Lower lobe of right lung (tissue), 2 donors: ENCODE measurements at places on chromosomes 12 and 14. TPM values are rescaled to one million over a fixed set of nuclear protein-coding genes. Genes with fewer than 3 reads are reported as not detected.
A peak's percentile ranks its signal among the peaks of the same experiment; 100 is the strongest.

DNA sequence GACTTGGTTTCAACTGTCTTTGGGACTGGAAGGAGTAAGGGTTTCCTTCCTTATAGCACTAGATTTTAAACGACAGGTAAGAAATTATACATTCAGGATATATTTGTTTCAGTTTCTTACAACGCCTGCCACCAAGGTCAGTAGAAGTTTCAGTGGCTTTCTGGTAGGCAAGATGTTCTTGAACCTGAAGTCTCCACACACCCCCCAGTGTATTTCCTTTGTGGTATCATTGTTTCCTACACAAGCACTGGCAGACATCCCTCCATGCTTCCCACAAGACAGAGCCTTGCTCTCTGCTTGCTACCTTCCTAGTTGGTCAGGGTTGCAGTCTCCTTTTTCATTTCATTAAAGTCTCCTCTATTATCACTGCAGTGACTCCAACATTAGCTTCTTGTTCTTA is 283.1 kb downstream of the FLRT2 start:
- no peak overlapping the region for H3K27ac ChIP-seq
- H3K27me3 ChIP-seq = no peaks in the 10 kb centered on the region
- DNase-seq = no peak
- no peaks in the 10 kb centered on the region for H3K36me3 ChIP-seq

DNA sequence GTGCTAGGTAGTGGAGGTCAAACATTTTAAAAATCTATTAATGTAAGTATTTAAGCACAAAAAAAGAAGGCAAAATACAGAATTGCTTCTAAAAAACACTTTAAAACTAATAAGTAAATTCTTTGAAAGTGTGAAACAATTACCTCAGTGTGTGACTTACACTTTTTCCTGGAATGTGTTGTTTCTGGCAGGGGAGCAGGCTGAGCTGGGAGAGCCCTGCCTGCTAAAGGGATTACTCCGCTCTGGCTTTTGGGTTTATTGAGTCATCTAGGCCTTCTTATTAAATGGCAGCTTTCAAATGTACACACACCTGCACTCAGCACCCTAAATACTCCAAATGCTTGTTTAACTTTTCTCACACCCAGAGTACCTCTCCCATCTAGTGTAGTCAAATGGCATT is 279.8 kb downstream of the AKAP6 start:
- H3K27me3 ChIP-seq = no peaks in the 10 kb centered on the region
- H3K4me1 ChIP-seq = no peaks in the 10 kb centered on the region
- H3K36me3 ChIP-seq = no peaks in the 10 kb centered on the region
- H3K27ac ChIP-seq = no peak overlapping the region

DNA sequence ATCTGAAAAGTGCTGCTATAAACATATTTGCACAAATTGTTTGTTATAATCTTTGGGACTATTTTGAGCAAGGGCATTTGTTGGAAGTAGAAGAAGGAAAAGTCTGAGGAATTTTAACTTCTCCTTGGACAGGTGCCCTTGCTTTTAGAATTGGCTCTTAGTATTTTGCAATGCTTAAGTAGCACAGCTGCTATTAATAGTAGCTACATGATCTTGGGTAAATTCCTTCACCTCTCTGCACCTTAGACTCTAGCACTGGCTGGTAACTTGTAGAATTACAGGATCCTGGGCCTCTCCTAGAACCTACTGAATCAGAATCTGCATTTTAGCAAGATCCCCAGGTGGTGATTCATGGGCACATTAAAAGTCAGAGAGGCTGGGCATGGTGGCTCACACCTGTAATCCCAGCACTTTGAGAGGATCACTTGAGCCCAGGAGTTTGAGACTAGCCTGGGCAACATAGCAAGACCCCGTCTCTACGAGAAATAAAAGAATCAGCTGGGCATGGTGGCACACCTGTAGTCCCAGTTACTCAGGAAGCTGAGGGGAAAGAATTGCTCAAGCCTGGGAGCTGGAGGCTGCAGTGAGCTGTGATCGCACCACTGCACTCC is 10.8 kb upstream of the TMEM120B start:
- no peak for DNase-seq
- no peaks in the 10 kb centered on the region for H3K27me3 ChIP-seq
- no peak overlapping the region for H3K4me3 ChIP-seq
- peak overlapping the region; percentile 65 for H3K27ac ChIP-seq

IAPP gene
- not detected for total RNA-seq
